ENCODE measurements at places on chromosomes 4 and X.

- DNase-seq = no peak
Measured at GRCh38 chr4:83716874-83717273, 181.0 kb downstream of the GPAT3 start.

GRCh38 chr4:167509551-167509950 lies 275.3 kb upstream of the SPOCK3 start:
- DNase-seq = no peak

DNA sequence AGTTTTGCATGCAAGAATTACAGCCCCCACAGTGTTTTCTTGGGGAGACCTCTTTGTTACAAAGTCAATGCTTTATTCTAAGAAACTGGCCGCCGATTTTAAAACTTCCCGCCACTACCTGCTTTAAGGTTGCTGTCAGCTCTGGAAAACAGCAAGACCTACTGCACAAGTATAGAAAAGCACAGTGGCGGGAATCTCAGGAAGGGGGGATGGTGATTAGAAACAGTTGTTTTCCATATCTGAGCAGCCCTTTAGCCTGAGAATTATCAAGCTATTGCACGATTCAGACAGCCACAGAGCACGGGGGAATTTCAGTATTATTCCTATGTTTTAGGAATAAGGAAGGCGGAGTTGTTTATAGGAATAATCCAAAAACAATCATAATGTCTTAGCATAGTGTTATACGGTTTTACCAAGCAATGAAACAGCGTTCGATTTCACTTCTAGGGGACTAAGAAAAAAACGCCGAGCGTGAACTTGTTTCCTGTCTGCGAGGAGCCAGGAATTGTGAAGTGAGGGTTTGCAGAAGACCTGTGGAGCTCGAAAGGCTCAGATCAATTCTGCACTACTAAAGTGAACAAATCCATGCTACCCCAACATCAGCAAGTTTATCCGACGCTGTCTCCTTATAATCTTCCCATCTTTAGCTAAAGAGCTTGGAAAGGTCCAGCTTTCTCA lies 81.3 kb downstream of the HMGN5 start:
- DNase-seq = no peak

GRCh38 chr4:117225471-117225870 lies 140.1 kb upstream of the TRAM1L1 start:
- DNase-seq = no peak

DNA sequence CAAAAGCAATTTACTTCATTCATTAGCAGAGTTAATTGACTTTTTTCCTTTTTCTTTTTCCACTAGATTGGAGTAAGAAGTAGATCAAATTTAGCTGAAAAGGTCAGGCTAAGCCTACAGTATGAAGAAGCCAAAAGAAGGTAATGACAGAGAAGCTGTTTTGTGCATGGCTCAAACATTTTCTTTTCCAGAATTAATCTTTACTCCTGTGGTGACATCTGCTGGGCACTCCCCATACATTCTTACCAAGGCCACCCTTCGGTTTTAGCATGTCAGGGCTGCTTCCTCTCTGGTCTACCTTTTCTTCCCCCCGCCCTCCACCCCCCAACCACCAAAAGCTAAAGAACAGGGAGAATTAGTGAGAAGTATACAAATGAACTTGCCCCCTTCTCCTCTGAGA lies 70.2 kb downstream of the CLDN22 start:
- no peak for DNase-seq

DNA sequence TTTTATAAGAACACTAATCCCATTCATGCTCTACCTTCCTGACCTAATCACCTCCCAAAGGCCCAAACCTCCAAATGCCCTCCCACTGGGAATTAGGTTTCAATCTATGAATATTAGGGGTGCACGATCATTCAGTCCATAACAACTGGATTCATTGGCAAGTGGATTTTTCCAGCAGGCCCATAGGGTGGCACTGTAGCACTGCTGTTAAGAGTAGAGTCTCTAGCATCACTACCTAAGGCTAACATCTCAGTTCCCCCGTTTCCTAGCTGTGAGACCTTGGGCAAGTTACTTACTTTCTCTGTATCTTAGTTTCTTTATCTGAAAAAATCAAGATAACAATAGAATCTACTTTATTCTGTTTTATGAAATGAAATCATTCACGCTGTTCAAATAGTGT lies 315.8 kb downstream of the STIM2 start:
- DNase-seq = peak; percentile 39

- no peak for DNase-seq
Measured at GRCh38 chr4:174012135-174012885, 271.2 kb downstream of the FBXO8 start.

- DNase-seq = no peak
Measured at GRCh38 chr4:8745826-8746225, 125.8 kb downstream of the HMX1 start.

GRCh38 chr4:29861307-29861706 lies 858.9 kb upstream of the PCDH7 start:
- no peak for DNase-seq

- DNase-seq = peak; percentile 82
Measured at GRCh38 chr4:1767061-1767769, 25.9 kb upstream of the FGFR3 start.

GRCh38 chrX:139759637-139760036 lies 51.7 kb upstream of the MCF2 start:
- DNase-seq = no peak

- no peak for DNase-seq
Measured at GRCh38 chrX:154426916-154427770, 1.3 kb upstream of the ATP6AP1 start.

- no peak for DNase-seq
Measured at GRCh38 chr4:146110871-146111485, 64.5 kb upstream of the LSM6 start.

DNA sequence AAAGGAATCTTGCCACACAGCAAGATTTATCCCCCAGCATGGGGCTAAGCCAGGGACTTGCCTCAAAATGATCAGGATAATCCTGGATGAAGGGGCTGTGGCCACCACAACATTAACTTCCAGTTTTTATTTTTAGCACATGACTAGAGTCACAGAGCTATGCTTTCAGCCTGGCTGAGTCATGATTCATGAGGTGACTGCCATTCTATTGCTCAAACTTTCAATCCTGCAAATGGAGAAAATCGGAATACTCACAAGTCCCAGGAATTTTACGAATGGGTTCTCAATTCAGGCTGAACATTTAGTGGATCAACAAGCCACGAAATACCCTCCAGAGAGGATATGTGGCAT lies 70.7 kb upstream of the HPGD start:
- DNase-seq = no peak

GRCh38 chrX:10197279-10198210 lies 40.8 kb downstream of the CLCN4 start:
- peak; percentile 40 for DNase-seq

DNA sequence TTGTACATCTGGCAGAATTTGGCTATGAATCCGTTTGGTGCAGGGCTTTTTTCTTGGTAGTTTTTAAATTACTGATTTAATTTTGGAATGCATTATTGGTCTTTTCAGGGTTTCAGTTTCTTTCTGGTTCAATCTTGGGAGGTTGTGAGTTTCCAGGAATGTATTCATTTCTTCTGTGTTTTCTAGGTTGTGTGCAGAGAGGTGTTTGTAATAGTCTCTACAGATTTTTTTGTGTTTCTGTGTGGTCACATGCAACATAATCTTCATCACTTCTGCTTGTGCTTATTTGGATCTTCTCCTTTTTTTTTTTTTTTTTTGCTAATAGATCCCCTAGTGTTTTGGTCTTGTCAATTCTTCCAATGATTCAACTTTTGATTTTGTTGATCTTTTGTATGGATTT lies 77.6 kb downstream of the FAAH2 start:
- DNase-seq = no peak

- no peak for DNase-seq
Measured at GRCh38 chrX:9267415-9267814, 197.4 kb upstream of the TBL1X start.

DNA sequence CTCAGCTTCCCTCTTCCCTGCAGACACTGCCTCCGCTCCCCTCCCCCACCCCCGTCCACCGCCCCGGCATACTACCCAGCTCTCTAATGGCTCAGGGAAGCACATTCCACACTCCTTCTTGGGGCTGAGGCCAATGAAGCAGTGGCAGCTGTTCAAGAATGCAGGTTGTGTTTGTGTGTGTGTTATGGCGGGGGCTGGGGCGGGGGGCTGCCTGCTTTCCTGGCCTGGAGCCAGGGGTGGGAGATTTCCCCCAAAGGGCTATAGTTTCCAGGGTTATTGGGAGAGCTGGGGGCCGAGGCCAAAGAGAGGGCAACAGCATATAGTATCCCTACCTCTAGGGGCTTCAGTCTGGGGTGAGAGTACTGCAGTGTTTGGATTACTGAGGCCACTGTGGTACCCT lies 149.4 kb downstream of the EFNB1 start:
- no peak for DNase-seq

- no peak for DNase-seq
Measured at GRCh38 chr4:77715414-77716290, 103.5 kb downstream of the CNOT6L start.

DNA sequence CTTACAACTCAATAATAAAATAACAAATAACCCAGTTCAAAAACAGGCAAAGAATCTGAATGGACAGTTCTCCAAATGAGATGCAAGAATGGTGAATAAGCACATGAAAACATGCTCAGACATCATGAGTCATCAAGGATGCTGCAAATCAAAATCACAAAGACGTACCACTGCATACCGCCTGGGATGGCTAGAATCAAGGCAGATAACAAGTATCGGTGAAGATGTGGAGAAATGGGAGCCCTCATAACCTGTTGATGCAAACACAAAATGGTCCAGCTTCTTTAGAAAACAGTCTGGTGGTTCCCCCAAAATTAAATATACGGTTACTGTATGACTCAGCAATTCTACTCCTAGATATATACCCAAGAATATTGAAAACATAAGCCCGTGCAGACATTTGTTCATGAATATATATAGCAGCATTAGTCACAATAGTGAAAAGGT lies 32.5 kb downstream of the AKAP4 start:
- DNase-seq = no peak

- DNase-seq = no peak
Measured at GRCh38 chr4:76246025-76246424, 5.5 kb upstream of the FAM47E start.

- DNase-seq = no peak
Measured at GRCh38 chrX:22323541-22323940, 50.8 kb downstream of the CBLL2 start.

DNA sequence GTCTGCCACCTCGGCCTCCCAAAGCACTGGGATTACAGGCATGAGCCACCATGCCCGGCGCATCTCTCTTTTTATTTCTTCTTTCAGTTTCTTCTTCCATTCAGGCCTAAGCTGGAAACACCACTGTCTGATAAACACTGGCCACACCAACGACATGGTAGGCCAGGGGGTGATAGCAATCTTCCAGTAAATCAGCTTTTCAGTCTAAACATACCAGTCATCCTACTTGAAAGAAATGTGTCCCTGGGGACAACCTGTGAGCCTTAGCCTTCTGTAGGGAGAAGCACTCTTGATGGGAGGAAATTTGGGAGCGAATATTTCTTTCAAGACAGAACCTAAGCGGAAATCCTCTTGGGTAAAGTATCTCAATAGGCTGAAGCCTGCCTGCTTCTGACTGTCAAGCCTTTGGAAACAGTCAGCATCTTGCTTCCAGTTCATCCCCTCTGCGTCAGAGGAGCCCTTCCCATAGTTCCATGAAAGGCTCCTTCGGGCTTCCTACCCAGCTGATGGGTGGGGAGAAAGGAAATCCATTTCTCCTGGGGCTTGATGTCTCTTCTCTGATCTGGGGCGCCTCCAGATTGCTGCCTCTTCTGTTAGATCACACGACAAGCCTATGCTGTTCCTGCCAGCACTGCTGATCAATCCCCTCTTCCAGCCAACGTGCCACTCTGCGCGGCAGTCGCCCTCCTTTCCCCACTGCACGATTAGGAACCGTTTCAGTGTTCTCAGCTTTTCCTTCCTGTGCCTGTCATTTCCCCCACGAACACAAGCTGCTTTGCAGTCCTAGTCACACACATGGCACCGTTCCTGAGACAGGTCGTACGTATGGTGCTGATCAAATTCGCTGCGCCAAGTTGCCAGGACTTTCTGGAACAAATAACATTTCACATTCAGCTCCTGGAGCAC lies 49.5 kb upstream of the CBR4 start:
- DNase-seq = peak; percentile 14

GRCh38 chrX:149877636-149878035 lies 3.3 kb upstream of the MAGEA8 start:
- no peak for DNase-seq

DNA sequence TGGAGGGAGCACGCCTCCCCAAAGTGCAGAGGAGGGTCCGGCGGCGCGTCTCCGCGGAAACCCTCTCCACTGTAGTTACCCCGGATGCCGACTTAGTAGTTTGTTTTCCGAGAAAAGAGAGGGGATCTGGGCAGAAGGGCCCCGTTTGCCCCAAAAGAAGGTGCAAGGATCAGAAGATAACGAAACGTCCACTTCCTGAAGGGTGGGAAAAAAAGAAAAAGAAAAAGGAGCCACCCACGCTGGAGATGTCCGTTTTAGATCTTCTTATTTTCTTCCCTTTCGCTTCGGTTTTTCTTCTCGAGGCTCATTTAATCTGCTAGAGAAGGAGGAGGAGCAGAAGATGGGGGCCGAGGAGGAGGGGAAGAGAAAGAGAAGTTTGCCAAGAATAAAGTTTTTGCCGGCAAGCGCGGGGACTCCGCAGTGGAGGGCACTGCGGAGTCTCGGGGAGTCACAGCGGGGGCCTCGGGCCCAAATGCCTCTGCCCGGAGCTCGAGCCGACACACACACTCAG lies 517 bp downstream of the LEF1 start:
- no peak for DNase-seq

- no peak for DNase-seq
Measured at GRCh38 chr4:183360161-183360919, 38.1 kb upstream of the CLDN24 start.

DNA sequence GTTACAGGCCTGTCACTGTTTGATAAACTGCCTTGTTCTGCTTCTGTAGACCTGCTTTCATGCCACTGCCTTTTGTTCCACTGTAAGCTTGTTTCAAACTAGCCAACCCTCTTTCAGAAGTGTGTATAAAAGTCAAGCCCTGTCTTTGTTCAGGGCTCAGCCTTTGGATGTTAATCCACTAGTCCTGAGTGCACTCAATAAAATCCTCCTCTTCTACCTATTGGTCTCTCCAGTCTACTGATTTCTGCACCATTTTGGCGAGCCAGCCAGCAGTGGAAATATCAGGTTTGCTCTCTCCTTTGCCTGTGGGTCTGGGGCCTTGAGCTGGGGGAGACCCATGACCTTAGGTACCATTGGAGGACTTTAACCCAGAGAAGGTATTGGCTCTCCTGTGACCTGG lies 901.6 kb upstream of the NDST4 start:
- no peak for DNase-seq

- no peak for DNase-seq
Measured at GRCh38 chrX:30812326-30812725, 76.7 kb downstream of the TAB3 start.

DNA sequence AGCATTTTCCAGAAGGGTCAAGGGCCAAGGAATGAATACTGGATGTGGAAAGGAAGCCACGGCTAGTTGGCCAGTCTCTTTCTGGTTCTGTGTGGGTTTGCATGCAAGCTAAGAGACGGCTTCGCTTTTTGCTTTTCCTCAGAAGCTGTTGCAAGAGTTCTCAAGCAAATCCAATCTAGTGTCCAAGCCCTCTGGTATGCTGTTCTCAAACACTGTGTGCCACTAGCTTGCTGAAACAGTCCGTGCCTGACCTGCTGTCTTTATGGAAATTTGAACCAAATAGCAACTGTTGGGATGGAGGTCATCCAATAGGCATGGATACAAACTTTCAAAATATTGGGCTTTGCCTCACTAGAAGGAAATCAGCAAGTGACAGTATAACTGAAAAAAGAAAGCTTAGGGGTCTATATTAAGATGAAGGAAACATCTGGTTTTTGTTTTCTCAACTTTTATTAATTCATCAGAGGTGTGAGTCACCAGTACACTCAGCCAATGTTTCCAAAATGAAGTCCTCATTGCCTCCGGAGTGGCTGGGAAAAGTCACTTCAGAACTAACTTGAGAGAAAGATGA lies 70.5 kb downstream of the SLC9A6 start:
- no peak for DNase-seq

- DNase-seq = no peak
Measured at GRCh38 chr4:81930506-81931238, 443.1 kb downstream of the HNRNPD start.

Data from posterior cingulate gyrus (tissue), 11 donors.